H7 (cell line): ENCODE measurements at places on chromosomes 6 and 20. TPM values are rescaled to one million over a fixed set of nuclear protein-coding genes. Genes with fewer than 3 reads are reported as not detected.

PROKR2 gene
- total RNA-seq = 0.74 and 1.2 TPM in 2 replicates

OR2H2 gene
- not detected in 2 replicates for total RNA-seq

LPA gene
- not detected in 2 replicates for total RNA-seq

DNA sequence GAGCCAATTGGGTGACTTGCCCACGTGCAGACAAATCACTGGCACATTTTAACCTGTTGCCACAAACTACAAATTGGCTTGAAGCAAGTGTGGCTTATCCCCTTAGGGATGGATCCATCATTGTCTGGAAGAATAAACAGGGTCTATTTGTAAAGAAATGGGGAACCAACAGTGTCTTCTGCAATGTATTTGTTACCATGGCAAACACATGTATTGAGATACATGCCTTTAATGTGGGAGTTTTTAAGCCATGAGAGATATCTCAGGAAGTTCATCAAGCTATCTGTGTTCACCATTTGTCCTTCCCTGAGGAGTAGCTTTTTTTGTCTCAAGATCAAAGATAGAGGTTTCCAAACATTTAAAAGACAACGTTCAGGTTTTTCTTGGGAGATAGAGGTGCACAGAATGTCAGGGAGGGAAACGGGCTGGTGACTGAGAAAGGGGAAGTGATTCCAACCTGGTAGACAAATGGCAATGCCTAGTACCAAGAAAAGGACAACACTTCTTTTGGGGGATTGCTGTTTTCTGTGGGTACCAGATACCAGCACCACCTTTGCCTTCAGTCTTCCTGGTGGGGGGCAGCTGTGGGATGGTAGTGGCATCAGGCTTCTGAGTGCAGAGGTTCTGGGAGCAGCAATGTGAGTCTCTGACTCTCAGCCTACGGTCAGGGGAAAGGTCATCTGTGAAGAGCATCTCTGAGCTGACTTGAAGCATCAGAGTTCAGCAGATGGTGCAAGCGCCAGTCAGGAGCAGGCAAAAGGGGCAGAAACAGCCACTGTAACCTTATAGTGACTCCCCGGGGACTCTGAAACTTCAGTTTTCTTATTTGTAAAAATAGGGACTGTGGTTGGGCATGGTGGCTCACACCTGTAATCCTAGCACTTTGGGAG is 20.1 kb upstream of the BCAS1 start:
- DNase-seq = no peak

GRCh38 chr6:112289038-112289566 is 34.7 kb upstream of the LAMA4 start:
- no peak for DNase-seq

- peak; percentile 98 for DNase-seq
Measured at GRCh38 chr6:166382933-166383801, at the start of gene MPC1. Gene MPC1 (minus strand): TSS chr6:166382940. CDS start chr6:166382876, 64 bp downstream.
